ENCODE measurements at places on chromosomes 13 and 19. TPM values are rescaled to one million over a fixed set of nuclear protein-coding genes. Genes with fewer than 3 reads are reported as not detected.

Gene NLRP4
- not detected for polyA plus RNA-seq

Gene MEIS3
- 32.2 TPM for polyA plus RNA-seq

Gene CD177
- polyA plus RNA-seq = 0.40 TPM

Gene CYP4F12
- polyA plus RNA-seq = 2.0 TPM

Gene CAMSAP3
- 25.0 TPM for polyA plus RNA-seq

Gene FFAR1
- 0.87 TPM for polyA plus RNA-seq

Gene ZNF728
- polyA plus RNA-seq = 0.25 TPM

Gene ZGLP1
- polyA plus RNA-seq = 2.8 TPM

Gene PRODH2
- polyA plus RNA-seq = 27.5 TPM

Gene ZNF419
- polyA plus RNA-seq = 29.3 TPM

- DNase-seq = no peak
These were observed 1.4 kb upstream of the VSTM2B start for GRCh38 chr19:29524201-29524911.

- no peak for DNase-seq
These were observed 66.8 kb upstream of the MED4 start for GRCh38 chr13:48161530-48162179.

DNA sequence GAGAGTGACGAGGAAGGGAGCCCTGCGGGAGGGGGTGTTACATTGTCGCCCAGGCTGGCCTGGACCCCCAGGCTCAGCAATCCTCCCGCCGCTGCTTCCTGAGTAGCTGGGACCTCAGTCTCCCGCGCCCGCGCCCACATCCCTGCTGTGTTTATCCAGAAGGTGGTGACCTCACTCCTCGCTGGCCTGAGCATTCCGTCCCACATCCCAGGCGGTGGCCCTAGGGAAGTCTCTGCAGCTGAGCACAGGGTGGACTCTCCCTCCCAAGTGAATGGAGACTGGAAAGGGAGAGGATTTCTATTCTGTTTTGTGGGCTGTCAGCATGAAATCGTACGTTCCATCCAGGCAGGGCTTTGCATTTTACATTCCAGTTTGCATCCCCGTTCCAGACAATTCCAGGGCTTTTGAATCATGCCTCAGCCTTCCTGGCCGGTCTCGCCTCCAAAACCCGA is 401 bp upstream of the ZNF765 start:
- DNase-seq = no peak

GRCh38 chr19:5172859-5173630 is 167.6 kb downstream of the PTPRS start:
- DNase-seq = no peak

- no peak for DNase-seq
These were observed 929.0 kb downstream of the SLITRK6 start for GRCh38 chr13:84870190-84870589.

- no peak for DNase-seq
These were observed 552.5 kb downstream of the FGF9 start for GRCh38 chr13:22223411-22223810.

DNA sequence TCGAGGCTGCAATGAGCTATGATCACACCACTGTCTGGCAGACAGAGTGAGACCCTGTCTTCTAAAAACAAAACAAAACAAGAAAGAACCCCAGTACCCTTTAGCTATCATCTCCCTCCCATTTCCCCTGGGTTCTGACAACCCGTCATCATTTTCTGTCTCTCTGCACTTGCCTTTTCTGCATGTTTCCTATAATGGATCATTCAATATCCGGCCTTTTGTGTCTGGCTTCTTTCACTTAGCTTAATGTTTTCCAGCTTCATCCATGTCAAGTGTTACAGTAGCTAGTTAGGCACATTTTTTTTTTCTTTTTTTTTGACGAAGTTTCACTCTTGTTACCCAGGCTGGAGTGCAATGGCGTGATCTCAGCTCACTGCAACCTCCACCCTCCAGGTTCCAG is 16.5 kb downstream of the AP2S1 start:
- no peak for DNase-seq

GRCh38 chr19:2629491-2630351 is 72.8 kb downstream of the GNG7 start:
- DNase-seq = no peak

DNA sequence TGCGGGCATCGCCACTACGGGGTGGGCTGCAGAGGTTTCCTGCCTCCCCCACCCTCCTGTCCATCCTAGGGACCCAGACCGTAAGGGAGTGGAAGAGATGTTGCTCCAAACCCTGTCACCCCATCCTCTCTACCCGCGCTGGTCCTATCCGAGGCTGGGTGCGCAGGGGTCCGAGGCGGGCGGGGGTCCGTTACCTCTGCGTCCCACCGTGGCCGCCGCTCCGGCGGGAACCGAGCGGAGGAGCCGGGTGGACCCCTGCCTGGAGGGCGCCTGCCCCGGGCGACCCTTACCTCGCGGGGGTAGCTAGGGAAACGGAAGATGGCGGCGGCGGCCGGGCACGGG is at the start of gene DGKH:
TSS of gene DGKH (plus strand) at position 307 of the 342 bp plus-strand sequence. CDS start 126 bp downstream, outside the sequence.
- no peak for DNase-seq

- DNase-seq = no peak
These were observed 21.5 kb downstream of the ELL start for GRCh38 chr19:18500376-18500775.

- no peak for DNase-seq
These were observed 11.1 kb upstream of the CNMD start for GRCh38 chr13:52750713-52751112.

GRCh38 chr13:92575777-92576176 is 650.8 kb upstream of the GPC6 start:
- no peak for DNase-seq

Data from left renal cortex interstitium (tissue), 4 donors.